Globus pallidus (tissue), 1 donor: ENCODE measurements at places on chromosomes 7 and 10.

DNA sequence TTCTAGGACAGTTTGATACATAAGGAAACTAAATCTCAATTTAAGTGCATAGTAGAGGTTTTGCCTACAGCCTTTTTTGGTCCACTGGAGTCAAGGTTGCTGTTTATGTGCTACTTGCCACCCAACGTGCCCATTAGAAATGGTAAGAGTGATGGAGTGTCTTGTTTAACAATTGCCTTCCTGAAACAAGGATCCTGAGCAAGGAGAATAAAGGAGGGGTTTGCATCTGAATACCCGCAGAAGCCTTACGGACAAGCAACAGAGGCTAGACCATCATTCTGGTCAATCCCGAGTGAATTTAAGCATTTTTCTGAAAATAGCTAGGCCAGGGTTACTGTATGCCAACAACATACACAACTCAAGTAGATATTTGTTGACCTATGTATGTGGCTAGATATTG lies 63.6 kb downstream of the MARCHF5 start:
- no peak for DNase-seq

DNA sequence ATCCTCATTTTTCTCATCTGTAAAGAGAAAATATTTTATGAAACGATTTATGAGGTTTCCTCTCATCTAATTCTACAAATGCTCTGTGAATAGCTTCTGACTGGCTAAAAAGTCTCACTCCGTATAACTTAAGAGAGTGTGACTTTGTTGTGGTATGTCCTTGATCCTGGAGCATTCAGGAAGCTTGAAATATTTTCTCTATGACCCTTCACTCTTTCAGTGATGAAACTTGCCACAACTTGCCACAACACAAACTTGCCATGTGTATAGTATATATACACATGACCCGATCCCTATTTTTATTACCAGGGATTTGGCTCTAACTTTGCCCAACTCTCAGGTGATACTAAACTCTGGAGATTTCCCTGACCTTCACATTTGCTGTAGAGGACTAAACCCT lies 74.1 kb downstream of the TES start:
- no peak for DNase-seq

- no peak for DNase-seq
Observed at GRCh38 chr7:133550811-133551210, 297.9 kb downstream of the EXOC4 start.

DNA sequence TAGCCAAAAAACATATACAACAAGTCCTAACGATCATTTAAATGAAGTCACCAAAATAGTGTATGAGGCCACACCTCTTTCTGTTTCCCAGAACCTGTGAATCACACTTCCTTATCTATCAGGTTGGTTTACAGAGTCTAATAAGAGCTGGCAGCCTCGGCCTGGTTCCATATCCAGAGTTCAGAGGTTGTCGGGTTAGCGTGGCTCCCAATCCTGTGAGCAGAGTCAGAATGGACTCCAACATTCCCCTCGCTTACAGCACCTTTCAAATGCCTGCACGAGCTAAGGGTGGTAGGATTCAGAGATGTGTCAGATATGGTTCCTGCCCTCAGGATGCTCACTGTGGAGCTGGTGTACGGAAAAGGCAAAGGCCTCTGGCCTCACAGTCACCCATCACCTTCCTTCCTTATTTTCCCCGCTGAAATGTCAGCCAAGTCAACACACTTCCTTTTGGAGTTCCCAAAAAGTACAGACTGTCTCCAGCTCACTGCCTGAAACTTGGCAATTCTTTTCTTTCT lies 6.0 kb downstream of the IL15RA start:
- no peak for DNase-seq

DNA sequence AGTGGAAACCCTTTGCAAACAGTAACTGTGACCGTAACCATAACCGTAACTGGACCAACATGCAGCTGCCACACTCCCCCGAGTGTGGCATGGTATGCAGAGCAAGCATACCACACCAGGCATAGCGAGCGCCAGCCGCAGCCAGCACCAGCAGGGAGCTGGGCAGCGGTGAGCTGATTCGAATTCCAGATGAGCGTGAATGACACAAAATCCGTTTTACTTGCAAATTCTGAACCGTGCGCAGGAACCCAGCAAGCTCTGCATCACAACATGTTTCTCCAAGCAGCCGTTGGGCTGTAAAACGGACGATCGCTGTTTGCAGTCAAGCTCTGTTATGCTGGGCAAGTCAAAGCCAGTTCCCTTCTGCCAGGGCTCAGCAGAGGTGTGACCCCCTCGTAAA lies 111.1 kb downstream of the OAT start:
- DNase-seq, result no peak

GRCh38 chr10:35150308-35150707 lies 23.7 kb downstream of the CREM start:
- DNase-seq, result no peak

- no peak for DNase-seq
Observed at GRCh38 chr10:119652361-119652730, 1.2 kb downstream of the BAG3 start.

DNA sequence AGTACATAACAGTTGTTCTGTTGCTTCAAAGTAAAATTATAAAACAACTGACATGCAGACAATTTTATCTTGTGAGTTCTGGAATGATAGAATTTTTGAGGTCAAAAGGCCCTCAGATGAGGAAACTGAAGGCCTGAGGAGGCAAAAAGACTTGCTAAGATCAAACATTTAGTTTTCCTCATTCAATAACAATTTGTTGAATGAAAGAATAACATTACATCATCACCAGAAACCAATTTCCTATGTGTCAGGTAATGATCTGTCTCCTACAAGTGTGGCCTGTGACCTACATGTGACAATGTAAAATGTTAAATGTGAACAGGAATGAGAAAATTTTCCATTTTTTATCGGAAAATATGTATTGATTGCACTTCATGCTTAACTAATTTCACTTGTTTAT lies 16.6 kb upstream of the ASB4 start:
- DNase-seq, result no peak

DNA sequence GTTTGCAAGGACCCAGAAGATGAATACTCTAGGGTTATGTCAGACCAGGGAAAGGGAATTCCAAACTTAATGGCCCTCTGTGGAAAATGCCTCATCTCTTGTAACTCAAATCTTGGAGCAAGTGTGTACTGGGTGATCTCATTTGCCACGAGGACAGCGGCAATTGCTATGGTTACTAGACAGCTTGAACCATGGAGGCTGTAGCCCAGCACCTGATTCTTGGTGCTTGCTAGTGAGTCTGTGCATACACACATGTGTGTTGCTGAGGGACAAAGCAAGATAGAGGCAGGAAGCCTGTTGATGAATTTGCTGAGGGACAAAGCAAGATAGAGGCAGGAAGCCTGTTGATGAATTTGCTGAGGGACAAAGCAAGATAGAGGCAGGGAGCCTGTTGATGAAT lies 58.6 kb upstream of the FEZF1 start:
- DNase-seq, result no peak

DNA sequence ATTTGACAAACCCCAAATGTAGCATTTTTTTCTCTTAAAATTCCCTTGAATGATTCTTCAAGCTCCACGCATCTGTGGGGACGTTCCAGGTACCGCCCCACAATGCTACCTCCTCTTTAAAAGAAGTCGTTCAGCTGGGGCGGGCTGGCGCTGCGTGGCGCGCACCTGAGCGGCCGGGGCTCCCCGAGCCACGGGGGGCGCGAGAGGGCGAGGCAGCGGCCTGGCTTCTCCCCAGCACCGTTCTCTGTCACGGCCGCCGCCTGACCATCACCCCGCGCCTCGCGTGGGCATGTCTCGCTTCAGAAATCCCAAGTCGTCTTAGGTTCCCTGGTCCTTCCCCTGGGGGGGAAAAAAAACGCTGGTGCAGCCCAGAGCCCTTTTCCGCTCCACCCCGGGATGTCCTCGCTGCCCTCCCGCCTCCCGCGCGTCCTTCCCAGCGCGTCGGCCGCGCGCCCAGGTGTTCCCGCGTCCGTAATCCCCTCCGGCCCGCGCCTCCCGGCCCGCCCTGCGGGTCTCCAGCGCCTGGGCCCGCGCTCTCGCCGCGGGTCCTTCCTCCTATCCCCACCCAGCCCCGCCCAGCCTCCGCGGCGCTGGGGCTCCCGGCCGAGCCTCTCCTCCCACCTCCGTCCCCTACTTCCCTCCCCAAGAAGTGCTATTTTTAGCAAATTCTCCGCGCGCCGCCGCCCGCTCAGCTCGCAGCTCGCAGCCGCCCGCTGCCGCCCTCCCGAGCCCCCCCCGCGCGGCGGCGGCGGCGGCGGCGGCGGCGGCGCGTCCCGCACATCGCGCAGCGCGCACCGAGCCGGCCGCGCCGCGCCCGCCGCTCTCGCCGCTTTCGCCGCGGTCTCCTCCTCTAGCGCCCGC lies 58.7 kb upstream of the PRPS1L1 start:
- DNase-seq, result no peak

- DNase-seq, result no peak
Observed at GRCh38 chr10:113316506-113316905, 236.3 kb upstream of the HABP2 start.

DNA sequence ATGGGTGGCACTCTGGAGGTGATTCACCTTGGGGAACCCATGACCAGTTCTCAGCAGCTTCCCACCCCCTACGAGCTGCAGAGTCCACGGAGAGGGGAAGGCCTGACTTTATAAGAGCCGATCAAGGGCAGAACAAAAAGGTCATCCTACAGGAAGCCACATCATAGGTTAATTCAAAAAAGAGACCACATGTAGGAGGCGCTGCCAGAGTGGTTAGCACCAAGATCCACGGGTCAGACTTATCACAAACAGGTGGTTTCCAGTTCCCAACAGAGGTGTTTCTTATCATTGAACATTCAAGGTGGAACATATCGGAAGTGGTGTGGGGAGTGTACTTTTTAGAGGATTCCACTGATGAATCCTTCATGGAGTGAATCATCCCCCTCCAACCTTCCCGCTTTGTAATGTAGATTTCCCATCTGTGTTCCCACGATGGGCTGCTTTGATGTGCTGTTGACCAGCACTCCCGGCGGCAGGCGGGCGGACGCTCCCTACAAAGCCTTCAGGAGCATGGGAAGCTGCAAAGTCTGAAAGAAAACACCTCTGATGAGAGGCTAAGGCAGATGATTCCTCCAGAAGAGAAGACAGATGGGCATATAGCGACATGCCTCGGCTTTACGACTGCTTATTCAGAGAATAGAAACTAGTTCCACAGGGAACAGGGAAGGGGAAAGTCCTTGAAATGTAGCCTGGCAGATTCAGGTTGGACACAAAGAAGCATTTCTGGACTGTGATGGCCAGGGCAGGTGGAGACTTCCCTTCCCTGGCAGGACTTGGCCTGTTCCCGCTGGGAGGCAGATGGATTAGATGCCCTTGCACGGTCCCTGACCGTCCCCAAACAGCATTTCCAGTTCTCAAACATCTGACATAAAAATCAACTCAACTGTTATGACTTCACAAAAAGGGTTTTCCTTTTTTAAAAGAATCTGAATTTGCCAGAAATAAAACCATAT lies 66.5 kb downstream of the AFAP1L2 start:
- no peak for DNase-seq

DNA sequence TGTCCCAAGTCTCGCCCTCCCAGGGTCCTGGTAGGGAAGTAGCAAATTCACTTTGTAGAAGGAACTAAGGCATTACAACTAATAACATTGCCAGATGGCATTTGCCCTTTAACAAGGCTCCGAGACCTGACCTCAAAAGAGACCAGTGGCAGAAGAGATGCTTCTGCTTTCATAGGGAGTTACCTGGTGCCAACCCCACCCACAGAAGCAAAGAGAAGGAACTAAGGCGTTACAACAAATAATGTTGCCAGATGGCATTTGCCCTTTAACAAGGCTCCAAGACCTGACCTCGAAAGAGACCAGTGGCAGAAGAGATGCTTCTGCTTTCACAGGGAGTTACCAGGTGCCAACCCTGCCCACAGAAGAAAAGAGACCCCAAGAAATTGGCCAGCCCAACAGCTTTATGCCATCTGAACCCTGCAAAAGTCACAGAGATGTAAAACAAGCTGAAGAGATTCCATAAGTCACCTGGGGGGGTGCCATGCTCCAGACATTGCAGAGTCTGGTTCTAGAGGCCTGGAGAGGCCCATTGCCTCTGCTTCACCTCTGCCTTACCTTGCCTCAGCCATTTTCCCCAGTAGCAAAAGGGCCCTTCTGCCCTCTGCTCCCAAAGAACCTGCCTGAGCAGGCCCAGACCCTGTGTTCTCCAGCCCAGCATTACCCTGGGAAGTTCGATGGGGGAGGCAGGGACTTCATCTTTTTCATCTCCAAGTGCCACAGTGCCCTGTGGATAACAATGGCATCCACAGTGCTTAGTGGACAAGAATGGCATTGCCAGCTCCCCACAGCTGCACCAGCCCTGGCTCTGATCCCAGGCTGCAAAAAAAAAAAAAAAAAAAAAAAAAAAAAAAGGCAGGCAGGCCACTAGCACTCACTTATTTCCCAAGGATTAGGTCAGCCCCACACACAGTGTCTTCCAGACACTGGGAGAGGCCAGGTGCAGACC lies 179.5 kb upstream of the PLXNA4 start:
- DNase-seq, result peak; percentile 93

- no peak for DNase-seq
Observed at GRCh38 chr7:29946428-29947186, 43.0 kb downstream of the SCRN1 start.

GRCh38 chr10:60459701-60460457 lies 70.2 kb upstream of the ANK3 start:
- no peak for DNase-seq

- DNase-seq, result no peak
Observed at GRCh38 chr7:31633467-31633866, 53.5 kb upstream of the PPP1R17 start.

DNA sequence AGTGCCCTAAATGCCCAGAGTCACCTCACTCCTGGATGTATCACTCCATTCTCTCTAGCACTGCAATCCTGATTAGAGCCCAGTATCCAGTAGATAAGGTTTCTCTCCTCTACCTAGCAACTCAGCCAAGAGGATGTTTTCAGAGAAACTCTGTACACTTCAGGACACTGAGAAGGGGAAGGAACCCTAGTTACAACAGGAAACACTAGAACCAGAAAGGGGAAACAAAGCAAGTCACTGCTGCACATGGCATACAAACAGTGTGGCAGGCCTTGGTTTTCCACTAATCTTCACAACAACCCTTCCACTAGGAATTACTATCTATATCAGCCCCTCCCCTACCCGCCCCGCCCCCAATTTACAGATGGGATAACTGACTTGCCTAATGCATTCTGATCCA lies 1.6 kb downstream of the FAM204A start:
- no peak for DNase-seq

DNA sequence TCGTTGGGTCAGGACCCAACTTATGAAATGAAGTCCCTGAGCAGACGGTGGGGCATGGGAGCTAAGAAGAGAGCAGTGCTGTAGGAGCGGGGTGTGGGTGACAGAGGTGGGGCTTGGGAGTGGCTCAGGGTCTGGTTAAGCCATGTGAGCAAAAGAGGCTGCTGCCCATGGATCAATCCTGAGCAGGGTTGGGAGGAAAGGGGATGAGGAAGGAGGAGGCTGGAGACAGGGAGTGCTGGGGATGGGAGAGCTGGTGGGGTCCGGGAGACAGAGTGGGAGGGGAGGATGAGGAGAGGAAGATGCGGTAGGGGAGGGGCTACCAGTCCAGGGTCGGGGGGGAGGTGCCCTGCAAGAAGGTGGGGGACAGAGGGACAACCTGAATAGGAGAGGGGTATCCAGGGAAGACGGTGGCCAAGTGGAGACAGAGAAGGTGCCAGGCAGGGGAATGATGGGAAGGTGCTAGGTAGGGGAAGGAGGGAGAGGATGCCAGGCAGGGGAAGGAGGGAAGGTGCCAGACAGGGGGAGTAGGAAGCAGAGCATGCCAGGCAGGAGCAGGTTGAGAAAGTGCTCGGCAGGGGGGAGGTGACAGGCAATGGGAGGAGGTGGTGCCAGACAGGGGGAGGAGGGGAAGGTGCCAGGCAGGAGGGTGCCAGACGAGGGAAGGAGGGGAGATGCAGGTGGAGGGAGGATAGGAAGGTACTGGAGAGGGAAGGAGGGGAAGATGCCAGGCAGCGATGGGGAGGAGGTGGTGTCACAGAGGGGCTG lies 27.5 kb upstream of the SMARCD3 start:
- DNase-seq, result no peak
